ENCODE measurements at places on chromosomes 1 and 21.

GRCh38 chr1:13826591-13826990 lies 126.6 kb downstream of the PRDM2 start:
- no peak for DNase-seq

DNA sequence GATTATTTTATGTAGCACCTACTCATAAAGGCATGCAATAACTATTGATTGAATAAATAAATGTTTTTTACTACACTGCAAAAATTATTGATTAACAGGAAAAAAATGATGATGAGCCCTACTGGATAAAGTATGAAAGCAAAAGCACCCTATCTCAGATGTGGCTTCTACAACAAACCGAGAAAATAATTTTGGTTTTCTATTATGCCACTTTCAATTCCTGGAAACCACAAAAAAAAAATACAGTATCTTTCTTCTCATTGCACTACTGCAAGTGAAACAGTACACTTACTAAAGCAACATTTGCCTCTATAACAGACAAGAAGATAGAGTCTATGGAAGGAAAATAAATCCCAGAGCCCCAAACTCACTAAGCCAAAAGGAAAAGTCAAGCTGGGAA lies 1882.4 kb downstream of the NCAM2 start:
- no peak for DNase-seq

DNA sequence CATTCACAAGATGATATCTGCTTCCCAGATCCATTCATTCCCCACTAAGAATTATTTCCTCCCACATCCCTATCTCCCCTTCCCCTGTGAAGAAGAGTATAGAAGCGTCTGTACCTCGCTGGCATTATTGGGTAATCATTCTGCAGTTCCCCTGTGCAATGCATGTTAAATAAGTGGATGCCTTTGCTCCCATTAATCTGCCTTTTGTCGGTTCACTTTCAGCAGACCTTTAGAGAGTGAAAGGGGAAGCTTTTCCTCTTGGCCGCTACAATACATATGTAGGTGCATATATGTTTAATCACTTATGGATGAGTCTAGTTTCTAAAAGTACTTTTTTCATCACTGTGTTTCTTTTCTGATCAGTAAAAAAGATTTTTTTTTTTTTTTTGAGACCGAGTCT lies 7.0 kb downstream of the CLCN6 start:
- no peak for DNase-seq

DNA sequence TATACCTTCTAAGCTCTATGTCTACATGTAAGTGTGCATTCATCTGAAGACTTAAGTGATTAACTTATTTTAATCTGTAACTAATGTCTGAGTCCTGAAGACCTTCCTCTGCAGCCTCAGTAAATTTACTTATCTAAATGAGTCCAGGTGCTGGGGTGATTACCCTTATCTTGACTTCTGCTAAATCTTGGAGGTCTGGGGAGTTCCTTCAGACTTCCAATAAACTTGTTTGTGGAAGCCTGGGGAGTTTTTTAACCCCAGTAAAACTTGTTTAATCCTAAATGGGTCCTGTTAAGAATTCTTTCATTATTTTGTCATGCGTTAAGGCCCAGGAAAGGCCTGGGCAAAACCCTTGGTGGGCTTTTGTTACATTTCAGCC lies 37.0 kb downstream of the RSPH1 start:
- DNase-seq, result no peak

DNA sequence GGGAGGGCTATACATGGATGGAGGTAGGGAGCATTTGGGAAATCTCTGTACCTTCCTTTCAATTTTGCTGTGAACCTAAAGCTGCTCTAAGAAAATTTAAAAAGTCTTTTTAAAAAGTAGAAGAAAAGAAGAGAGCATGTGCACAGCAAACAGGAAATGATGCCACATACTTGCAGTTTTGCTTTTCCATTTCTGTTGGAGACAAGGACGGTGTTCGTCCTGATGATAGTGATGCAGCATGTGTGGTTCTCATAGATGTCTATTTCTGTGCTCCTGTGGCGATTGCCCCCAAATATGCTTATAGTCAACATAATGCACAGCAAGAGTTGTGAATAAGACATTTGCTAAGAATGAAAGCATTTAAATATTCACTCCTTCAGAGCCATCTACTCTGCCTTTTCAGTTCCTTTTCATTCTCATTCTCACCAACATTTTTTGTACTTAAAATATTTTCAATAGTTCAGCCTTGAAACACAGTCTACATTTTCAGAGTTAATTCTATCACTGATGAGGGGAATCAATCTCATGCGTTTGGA lies 66.6 kb downstream of the LRRC8C start:
- no peak for DNase-seq
